Chondrocyte (in vitro differentiated cells): ENCODE measurements at places on chromosomes 7 and 10. TPM values are rescaled to one million over a fixed set of nuclear protein-coding genes. Genes with fewer than 3 reads are reported as not detected.

DNA sequence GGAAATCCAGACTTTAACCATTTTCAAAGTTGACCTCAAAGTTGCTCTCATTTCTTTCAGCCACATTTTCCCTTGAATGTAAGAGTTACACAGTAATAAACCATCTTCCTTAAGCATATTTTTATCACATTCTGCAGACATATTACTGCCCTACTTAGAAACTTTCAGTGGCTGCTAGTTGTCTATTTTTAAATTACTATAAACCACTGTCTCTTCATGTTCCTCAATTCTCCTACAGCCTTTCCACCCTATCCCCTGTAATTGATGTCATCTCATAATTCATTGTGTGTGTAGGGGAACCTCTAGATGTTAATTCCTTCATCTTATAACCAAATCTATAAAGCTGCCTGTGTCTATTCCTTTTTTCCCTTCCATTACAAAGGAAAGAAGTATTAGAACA is 78.1 kb upstream of the STRIP2 start:
- H3K27ac ChIP-seq = no peak overlapping the region
- H3K27me3 ChIP-seq = no peaks in the 10 kb centered on the region
- peaks cover 1% of the 10 kb centered on the region for H3K36me3 ChIP-seq

DNA sequence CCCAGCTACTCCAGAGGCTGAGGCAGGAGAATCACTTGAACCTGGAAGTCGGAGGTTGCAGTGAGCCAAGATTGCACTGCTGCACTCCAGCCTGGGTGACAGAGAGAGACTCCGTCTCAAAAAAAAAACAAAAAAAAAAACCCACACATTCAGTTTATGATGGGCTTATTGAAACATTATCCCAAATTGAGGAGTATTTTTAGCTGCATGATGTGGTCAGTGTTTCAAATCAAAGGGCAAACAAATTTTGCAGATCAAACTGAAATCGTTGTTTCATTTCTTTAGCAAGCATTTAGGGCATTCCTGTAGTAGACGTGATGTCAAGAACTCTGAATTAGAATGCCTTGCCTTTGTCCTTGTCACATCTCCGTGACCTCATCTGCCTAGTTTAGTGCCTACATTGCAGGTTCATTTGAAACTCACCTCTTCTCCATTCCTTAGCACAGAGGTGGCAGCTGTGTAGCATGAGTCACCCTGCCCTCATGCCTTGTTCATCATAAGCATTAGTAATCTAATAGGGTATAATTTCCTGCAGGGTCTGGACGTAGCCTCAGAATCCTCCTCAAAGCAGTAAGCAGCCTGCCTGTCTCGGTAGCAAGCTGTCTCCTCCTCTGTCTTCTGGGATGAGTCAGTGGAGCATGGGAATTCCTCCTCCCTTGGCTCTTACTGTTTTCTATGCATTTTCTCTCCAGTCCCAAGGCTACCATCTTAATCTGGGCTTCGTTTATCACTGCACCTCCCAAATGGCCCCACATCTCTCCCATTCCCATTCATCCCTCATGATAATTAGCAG is 73.8 kb downstream of the CUL1 start:
- no peak overlapping the region for H3K4me3 ChIP-seq
- no peak for DNase-seq
- H3K36me3 ChIP-seq = peaks cover 13% of the 10 kb centered on the region
- no peaks in the 10 kb centered on the region for H3K27me3 ChIP-seq

GRCh38 chr7:76257973-76258372 is 44.5 kb upstream of the HSPB1 start:
- H3K27ac ChIP-seq = peak overlapping the region; percentile 41
- no peak overlapping the region for H3K4me3 ChIP-seq
- H3K4me1 ChIP-seq = no peaks in the 10 kb centered on the region
- H3K27me3 ChIP-seq = peaks cover 15% of the 10 kb centered on the region
- no peak for DNase-seq

GRCh38 chr7:130831817-130832481 is 97.9 kb upstream of the KLF14 start:
- peaks cover 4% of the 10 kb centered on the region for H3K4me1 ChIP-seq
- no peaks in the 10 kb centered on the region for H3K27me3 ChIP-seq
- no peak for DNase-seq

DNA sequence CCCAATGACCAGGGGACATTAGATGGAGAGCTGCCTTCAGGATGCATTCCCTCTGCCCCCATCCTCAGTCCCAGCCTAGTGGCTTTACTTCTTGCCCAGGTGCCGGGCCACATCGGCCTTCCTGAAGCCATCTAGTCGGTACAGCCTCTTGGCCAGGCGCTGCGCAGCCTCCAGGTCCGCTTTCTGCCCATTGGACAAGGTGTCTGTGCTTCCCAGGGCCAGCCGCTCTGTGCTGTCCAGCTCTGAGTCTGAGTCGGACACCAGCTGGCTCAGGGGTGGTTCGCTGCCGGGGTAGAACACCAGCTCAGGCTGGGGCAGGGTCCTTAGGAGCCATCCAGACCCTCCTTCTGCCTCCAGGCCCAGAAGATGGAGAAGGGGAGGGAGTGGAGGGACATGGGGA is 6.3 kb downstream of the PSD start:
- H3K27ac ChIP-seq = no peak overlapping the region
- peaks cover 25% of the 10 kb centered on the region for H3K4me1 ChIP-seq
- no peak overlapping the region for H3K4me3 ChIP-seq

DNA sequence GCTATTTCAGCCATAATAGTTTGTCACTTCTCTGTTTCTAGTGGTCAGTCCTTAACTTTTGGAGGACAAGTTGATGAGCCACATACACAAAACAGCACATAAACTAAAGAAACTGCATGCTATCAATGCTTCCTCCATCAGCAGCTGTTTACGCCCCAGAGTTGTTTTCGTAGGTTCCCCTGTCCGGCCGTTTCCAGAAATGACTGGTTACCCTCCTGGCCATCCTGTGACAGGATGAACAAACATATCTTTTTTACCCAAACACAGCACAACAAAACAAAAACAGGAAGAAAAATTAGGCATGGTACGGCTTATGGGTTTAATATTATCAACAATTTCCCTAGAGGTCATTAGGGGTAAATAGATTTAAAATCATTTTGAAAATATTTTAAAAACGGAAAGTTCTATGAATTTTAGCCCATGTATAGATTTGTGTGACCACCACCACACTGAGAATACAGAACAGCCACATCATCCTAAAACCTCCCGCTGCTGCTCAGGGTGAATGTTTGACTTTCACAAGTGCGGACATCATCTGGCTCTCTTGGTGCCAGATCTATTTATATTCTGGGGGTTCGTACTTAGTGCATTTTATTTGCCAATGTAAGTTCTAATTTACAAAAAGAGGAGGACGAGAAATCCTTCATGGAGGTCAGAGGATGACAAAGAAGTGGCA is 74.8 kb downstream of the HIPK2 start:
- H3K36me3 ChIP-seq = peaks cover 17% of the 10 kb centered on the region
- DNase-seq = no peak
- H3K4me3 ChIP-seq = no peak overlapping the region
- peaks cover 29% of the 10 kb centered on the region for H3K4me1 ChIP-seq
- H3K27me3 ChIP-seq = no peaks in the 10 kb centered on the region

Gene PROSER2
- 15.2 to 23.8 TPM (median 15.6 TPM) in 3 replicates for total RNA-seq

Gene RBM20
- total RNA-seq = 1.4 to 3.8 TPM (median 3.6 TPM) in 3 replicates

Gene CUL1
- total RNA-seq = 34.7 to 41.1 TPM (median 39.7 TPM) in 3 replicates
